Activated naive CD4-positive, alpha-beta T cell treated with anti-CD3 and anti-CD28 coated beads for 36 hours (primary cell): ENCODE measurements at places on chromosomes 11 and 22.

- no peak for DNase-seq
These were observed 24.5 kb upstream of the BLID start for GRCh38 chr11:122140500-122140899.

- DNase-seq = no peak
These were observed 51.8 kb downstream of the MICAL3 start for GRCh38 chr22:17972385-17973191.

DNA sequence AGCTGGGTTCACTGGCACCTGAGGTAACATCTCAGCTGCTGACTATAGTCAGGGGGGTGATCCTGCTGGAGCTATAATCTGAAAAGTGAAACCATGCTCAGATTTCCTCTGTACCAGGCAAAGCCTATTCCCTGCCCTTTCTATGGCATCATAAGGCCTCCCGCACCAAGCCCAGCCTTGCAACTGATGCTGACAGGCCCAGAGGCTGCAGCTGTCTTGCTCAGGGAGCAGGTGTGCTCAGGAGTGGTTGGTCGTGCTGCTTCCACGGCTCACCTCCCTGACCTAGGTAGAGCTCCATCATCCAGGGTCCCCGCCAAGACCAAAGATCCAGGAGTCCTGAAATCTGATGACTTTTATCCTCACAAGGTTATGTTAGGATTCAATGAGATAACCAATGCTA is 121.7 kb downstream of the FEZ1 start:
- DNase-seq = no peak

GRCh38 chr11:110076371-110076965 is 16.7 kb upstream of the ZC3H12C start:
- DNase-seq = no peak

GRCh38 chr22:39925909-39926679 is 25.2 kb downstream of the GRAP2 start:
- DNase-seq = peak; percentile 40

- no peak for DNase-seq
These were observed 47.0 kb downstream of the STIM1 start for GRCh38 chr11:3902441-3902840.

GRCh38 chr11:61290905-61291690 is 4.0 kb downstream of the VWCE start:
- DNase-seq = no peak

- no peak for DNase-seq
These were observed 27.8 kb downstream of the SDHD start for GRCh38 chr11:112114460-112114859.

GRCh38 chr11:129969920-129970319 is 32.7 kb downstream of the PRDM10 start:
- DNase-seq = no peak

- DNase-seq = no peak
These were observed 37.0 kb upstream of the GNAZ start for GRCh38 chr22:23033116-23033905.

GRCh38 chr11:18791969-18792628 is 501 bp upstream of the PTPN5 start:
- DNase-seq = no peak

- no peak for DNase-seq
These were observed 9.7 kb downstream of the TEAD1 start for GRCh38 chr11:12683874-12684273.

DNA sequence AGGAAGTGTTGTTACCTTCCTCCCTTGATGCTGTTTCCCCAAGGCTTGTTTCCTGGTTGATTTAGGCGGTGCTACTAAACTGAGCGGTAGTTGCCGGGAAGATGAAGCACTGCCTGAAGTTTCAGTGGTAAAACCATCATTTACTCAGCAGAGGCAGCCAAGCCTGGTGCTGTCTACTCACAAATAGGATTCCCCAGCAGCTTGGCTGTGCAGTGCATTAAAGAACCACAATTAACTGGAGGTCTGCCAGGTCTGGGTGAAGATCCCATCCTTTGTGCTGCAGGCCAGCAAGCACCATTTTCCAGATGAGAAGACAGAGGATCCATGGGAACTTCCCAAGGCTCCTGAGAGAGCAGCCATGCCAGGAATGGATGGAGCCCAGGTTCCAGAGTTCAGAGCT is 231.9 kb upstream of the E2F8 start:
- no peak for DNase-seq

DNA sequence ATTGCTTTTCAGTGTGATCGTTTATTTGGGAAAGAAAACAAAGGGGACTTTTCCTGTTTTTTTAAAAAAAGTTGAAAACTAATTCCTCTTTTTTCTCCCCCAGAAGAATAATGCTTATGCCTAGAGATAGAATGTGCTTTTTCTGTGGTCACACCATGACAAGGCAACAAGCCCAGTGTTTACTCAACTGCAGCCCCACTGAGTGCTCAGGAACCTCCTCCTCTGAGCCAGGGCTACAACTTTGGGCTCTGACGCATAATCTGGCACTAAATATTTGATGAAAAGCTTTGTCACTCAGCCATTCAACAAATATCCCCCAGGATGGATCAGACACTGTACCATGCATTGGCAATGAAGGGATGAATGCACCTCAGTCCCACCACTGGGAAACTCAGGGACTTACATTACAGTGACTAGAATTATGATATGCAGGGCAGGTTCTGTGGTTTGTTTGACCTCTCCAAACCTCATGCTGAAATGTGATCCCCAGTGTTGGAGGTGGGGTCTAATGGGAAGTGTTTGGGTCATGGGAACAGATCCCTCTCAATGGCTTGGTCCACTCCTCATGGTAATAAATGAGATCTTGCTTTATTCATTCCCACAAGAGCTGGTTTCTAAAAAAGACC is 155.9 kb downstream of the CCDC34 start:
- no peak for DNase-seq

DNA sequence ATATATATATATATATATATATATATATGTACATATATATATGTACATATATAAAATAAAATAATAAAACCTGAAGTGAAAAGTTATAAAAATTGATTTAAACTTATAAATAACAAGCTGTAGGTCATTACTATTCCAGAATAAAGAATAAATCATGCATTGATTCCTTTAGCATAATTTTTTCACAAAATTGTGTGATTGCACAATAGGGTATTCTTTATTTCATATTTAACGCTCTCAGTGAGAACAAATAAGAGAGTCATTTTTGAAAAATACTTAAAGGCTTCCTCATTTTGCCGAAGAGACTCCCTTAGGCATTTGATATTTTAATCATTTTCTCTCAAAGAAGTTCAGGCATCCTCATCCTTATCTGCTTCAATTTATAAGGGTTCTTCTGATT is 41.3 kb upstream of the API5 start:
- no peak for DNase-seq

GRCh38 chr11:16114978-16115871 is 241.1 kb downstream of the SOX6 start:
- no peak for DNase-seq

DNA sequence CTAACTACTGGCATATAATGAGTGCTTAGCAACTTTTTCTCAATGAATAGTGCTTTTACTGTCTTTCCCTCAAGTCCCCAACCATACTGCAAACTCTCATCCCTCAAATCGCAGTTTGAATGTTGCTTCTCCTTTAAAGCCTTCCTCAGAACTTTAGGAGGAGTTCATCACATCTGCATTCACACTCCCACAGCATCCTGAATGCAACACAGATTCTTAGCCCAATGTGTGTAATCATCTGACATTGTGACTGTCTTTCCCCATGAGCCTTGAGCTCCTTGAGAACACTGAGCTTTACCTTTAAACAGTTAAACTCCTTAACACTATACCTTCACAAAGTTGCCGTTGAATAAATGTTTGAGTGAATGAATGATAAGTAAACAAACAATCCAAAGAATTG is 81.7 kb upstream of the FAM181B start:
- DNase-seq = no peak

DNA sequence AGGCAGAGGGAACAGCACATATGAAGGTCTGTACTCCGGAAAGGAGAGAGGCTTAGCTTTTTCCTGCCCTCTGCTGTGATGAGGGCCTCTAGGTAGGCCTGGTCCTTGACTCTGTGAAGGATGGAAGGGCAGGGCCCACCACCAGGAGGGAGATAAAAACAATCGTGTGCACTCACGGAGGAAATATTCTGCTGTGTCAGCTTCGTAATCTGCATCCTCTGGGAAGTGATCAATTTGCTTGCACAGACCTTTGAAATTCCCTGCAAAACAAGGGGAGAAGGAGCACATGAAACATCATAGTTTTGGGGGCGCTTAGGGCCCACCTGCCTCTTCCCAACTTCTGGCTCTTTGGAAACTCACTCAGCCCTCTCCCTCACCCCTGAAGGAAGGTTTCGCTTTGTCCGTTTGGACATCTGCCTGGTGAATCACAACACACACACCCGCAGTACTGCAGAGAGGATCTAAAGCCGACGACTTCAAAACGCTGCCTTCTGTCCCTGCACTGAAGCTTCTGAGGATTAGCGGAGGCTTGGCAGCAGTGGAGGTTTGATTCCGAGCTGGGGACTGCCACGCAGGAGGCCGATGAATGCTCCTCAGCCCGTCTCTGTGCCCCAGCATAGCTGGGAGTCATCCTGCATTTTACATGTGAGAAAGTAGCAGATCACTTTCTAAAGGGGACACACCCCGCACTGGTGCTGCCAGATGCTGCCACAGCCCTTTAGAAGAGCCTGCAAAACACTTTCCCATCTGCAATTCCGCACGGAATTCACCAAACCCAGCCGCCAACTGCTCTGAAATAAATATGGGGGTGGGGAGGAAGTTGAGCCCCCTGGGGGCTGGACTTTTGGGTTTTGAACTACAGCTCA is 58.6 kb upstream of the EIF3D start:
- no peak for DNase-seq

- peak; percentile 35 for DNase-seq
These were observed 1.1 kb downstream of the EED start for GRCh38 chr11:86245369-86246292.

- DNase-seq = peak; percentile 25
These were observed 759 bp downstream of the CPT1A start for GRCh38 chr11:68840661-68841653.

- no peak for DNase-seq
These were observed 23.3 kb upstream of the RELA start for GRCh38 chr11:65685981-65686380.

- DNase-seq = no peak
These were observed 8.9 kb upstream of the FXYD2 start for GRCh38 chr11:117833401-117833891.

DNA sequence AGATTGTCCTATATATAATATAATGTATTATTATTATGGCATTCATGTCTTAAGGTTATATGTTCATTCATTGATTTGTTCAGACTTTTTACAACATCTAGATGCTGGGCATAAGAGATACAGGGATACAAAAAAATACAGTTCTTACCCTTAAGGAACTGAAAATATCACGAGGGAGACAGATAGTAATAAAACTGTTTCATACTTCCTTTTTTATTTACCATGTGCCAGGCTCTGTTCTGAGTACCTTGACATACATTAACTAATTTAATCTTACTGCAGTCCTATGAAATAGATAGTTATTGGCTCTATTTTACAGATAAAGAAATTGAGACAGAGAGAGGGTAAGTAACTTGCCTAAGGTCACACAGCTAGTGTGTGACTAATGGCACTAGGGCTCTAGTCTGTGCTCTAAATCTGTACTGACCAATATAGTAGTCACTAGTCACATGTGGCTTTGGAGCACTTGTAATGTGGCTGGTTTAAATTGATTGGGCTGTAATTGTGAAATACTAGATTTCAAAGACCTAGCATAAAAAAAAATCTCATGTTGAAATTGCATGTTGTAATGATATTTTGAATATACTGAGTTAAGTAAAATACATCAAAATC is 21.3 kb downstream of the TRIM44 start:
- DNase-seq = no peak

GRCh38 chr11:70097783-70098563 is 19.9 kb downstream of the ANO1 start:
- DNase-seq = no peak

DNA sequence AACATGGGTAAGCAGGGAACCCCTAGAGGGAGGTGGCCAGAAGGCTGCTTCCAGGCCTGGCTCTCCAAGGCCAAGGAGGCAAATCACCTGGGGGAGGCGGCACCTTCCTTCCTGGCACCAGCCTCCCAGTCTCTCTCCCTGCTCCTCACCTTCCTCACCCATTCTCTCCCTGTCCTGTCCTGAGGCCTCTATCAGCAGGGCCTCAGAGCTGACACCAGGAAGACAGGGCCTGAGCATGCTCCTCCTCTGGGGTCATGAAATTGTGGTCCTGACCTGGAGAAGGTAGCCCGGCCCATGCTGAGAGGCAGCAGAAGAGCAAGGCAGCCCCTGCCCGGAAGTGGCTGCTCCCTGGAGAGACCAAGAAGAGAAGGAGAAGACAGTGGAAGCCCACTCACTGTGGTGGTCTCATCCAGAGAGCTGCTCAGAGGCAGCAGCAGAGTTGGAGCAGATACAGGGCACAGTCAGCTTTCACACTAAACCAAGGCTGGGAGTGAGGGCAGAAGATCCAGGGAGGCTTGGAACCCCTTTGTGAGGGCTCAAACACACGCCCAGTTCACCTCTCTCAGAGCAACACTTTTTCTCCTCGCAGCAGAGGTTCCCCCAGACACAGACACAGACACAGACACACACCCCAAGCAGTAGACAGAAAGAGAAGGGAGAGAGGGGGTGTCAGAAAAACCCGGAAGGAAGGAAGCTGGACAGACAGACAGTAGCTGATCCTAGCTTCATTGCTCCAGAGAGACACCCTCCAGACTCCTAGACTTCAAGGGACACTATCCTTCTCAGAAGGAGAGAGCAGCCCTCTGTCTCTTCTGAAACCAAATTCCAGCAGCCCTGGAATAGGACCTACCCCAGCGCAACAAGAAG is 1.8 kb downstream of the BCL9L start:
- peak; percentile 38 for DNase-seq

- no peak for DNase-seq
These were observed 9.5 kb downstream of the DRICH1 start for GRCh38 chr22:23622634-23623033.

- DNase-seq = no peak
These were observed 426.8 kb upstream of the CADM1 start for GRCh38 chr11:115930886-115931547.

GRCh38 chr11:131301306-131301705 is 69.1 kb upstream of the NTM start:
- no peak for DNase-seq

DNA sequence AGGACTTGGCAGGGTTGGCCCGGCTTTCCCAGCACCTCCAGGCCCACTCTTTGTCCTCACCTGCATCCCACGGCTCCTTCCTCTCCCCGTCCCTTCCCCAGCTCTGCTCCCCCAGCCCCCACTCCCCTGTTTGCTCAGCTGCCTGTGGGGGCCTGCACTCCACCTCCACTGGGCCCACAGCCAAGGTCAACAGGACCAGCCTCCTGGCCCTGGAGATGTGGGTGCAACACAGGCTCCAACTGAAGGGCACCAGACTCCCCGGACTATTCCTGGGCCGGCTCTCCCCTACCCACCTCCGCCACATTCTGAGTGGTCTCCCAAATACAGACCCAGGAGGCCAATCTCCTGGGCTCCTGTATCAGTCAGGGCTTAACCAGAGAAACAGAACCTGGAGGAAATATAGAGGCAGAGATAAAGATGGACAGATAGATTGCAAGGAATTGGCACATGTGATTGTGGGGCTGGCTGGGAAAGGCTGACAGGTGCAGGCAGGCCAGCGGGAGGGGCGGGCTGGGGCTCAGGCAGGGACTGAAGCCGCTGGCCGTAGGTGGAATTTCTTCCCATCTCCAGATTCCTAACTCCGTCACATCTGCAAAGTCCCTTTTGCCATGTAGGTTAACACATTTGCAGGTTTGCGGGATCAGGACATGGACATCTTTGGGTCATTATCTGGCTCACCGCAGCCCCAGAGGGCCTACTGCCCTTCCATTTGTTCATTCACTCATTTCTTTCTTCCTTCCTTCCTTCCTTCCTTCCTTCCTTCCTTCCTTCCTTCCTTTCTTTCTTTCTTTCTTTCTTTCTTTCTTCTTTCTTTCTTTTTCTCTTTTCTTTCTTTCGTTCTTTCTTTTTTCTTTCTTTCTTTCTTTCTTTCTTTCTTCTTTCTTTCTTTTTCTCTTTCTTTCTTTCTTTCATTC is 45.8 kb upstream of the MYH9 start:
- no peak for DNase-seq
